Fibroblast of the conjunctiva (primary cell): ENCODE measurements at places on chromosomes 5 and 9.

GRCh38 chr5:94467954-94468930 is 150.2 kb downstream of the KIAA0825 start:
- DNase-seq: no peak

DNA sequence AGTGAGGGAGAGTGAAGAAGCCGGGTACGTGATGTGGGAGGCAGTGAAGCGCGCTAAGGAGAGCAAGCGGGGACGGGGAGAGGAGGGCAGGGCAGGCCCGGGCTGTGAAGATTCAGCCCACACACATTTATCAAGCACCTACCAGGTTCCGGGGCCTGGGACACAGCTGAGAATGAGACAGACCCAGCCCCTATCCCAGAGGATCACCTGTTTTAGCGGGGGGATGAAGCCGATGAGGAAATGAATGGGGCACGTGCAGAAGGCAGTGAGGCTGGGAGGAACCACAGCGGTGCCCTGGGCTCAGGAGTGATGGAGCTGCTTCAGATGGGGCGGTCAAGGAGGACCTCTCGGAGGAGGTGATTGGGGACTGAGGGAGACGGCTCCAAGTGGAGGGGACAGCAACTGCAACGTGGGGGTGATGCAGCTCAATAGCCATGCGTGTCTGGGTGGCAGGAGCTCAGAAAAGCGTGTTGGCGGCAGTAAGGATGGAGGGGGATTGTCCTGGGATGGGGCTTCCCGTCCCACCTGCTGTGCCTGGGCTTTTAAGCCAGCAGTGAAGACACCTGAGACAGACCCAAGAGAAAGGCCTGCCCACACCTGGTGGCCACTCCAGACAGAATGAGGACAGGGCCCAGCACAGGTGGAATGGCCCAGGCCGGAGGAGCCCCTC is 77.5 kb upstream of the UNC5A start:
- DNase-seq: no peak

DNA sequence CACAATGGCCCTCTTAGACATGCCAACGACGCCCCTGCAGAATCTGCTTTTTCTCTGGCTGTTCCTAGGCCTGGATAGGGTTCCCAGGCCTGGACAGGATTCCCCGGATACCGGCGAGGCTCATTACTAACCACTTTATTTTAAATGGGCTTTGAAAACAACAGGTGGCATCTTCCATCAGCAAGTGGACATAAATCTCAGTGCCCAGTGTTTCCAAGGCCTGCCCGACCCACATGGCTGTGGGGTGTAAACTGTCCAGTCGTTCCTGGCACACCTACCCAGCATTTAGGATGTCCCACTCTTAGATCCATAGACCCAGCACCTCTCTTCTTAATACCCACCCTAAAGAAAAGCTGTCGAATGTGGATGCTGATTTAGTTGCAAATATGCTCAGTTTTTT is 896 bp downstream of the CMBL start:
- no peak for DNase-seq

GRCh38 chr5:159440235-159440634 is 109.9 kb upstream of the IL12B start:
- no peak for DNase-seq

GRCh38 chr5:8884029-8884428 is 661.8 kb downstream of the SEMA5A start:
- no peak for DNase-seq

GRCh38 chr5:44887722-44888121 is 79.0 kb downstream of the MRPS30 start:
- no peak for DNase-seq

DNA sequence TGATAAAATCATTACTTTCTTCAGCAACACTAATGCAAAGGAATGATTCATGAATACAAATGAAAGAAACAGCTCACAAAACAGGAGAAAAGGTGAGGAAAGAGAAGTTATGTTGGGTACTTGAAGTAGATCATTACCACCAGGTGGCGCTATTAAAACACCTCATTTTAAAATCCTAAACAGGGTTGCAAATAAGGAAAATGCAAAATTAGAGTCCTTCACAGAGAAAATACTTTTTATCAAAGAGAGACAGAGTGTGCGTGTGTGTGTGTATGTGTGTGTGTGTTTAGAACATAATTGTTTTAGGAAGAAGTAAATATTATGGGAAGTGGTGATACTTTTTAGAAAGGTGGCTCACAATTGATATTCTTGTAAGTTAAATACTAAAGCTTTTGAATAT is 49.5 kb upstream of the CD180 start:
- peak; percentile 85 for DNase-seq

DNA sequence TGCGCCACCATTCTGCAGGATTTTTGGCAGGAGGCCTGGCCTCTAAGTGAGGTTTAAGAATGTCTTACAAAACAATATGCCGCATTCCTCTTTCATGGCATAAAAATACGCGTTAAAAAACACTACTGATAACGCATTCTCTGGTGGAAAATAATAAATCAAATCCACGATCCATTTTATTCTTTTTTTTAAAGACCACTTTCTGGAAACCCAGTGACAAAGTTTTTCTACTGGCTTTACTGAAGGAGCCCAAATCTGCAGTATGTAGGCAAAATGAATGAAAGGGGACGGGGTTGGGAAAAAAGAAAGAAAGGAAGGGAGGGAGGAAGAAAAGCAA is 2.0 kb downstream of the SV2C start:
- DNase-seq: no peak

GRCh38 chr5:171080186-171080938 is 218.5 kb downstream of the RANBP17 start:
- no peak for DNase-seq

DNA sequence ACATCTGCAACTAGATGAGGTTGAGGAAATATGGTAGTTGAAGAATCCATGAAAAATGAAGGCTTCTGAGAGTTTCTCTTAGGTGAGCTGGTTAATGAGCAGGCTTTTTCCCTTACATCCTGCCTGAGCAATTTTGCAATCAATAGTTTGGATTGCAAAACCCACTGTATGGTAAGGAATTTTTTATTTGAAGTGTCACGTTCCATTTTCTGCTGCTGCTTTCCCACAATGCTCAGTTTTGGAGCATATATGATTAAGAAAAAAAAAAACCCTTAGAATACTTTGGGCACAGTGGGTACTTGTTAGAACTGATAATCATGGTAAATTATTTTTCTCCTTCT is 144.2 kb downstream of the PCSK1 start:
- no peak for DNase-seq

DNA sequence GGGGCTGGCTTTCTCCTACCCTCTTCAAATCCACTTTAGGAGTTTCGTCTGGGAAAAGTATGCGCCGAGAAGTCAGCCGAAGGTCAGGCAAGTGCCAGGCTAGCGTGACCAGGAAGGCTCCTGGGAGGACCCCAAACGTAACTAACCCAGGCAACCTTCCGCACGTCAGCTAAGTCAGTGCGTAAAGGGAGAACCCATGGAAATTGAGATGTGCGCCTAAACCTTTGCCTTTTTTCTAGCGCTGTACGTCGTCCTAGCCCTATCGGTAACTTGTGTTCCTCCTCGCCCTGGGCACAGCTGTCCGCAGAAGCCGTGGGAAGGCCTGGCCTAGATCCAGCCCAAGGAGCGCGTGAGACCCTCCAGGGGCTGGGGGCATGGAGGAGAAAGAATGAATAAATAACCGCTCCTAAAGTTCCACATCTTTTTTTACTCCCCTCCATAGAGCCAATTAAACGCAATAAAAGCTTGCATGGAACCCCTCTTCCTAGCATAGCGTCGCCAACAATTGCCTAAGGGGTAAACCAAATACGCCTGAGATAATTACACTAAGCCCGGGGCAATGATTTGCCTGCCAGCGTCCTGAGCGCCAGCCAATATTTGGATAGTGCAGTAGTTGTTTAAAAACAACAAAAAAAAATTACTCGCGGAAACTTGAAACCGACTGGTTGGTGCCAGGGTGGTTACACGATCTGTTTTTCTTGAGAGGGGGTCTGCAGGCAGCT is 4.0 kb upstream of the FOXB2 start:
- no peak for DNase-seq

- peak; percentile 10 for DNase-seq
Observed at GRCh38 chr5:108876451-108876850, 128.8 kb downstream of the FER start.

DNA sequence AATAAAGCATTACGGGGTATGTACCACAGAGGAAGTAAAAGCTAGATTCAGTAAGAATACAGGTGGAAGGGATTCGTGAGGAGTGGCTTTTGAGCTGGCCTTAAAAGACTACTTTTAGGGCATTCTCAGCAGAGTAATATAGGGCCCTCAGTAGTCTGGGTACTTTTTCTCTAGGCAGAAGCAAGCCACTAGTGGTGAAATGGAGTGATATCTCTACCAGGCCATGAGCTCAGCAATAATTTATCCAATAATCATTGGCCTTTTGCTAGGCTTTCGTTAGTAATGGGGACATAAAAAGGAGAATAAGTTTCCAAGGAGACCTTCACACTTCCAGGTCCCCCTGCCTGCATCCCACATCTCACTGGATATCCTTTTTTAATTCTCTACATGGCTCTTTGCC is 1.7 kb downstream of the POLR3G start:
- DNase-seq: no peak

GRCh38 chr5:173839117-173839713 is 48.9 kb upstream of the CPEB4 start:
- no peak for DNase-seq

GRCh38 chr5:66896171-66896570 is 300.0 kb downstream of the MAST4 start:
- no peak for DNase-seq

GRCh38 chr5:157860898-157861890 is 2.2 kb upstream of the CLINT1 start:
- DNase-seq: no peak
